ENCODE measurements at places on chromosomes 11 and 22. TPM values are rescaled to one million over a fixed set of nuclear protein-coding genes. Genes with fewer than 3 reads are reported as not detected.

DNA sequence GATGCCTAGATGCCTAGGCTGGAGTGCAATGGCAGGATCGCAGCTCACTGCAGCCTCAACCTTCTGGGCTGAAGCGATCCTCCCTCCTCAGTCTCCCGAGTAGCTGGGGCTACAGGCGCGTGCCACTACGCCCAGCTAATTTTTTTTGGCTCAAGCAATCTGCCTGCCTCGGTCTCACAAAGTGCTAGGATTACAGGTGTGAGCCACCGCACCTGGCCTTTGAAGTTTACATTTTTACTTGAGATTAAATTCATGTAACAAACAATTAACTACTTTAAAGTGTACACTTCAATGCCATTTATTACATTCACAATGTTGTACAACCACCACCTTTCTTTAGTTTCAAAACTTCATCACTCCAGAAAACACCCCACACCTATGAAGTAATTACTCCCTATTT is 3.5 kb upstream of the FOSL1 start:
- no peak for DNase-seq

The NXPE2 gene
- 24.9 TPM for total RNA-seq

DNA sequence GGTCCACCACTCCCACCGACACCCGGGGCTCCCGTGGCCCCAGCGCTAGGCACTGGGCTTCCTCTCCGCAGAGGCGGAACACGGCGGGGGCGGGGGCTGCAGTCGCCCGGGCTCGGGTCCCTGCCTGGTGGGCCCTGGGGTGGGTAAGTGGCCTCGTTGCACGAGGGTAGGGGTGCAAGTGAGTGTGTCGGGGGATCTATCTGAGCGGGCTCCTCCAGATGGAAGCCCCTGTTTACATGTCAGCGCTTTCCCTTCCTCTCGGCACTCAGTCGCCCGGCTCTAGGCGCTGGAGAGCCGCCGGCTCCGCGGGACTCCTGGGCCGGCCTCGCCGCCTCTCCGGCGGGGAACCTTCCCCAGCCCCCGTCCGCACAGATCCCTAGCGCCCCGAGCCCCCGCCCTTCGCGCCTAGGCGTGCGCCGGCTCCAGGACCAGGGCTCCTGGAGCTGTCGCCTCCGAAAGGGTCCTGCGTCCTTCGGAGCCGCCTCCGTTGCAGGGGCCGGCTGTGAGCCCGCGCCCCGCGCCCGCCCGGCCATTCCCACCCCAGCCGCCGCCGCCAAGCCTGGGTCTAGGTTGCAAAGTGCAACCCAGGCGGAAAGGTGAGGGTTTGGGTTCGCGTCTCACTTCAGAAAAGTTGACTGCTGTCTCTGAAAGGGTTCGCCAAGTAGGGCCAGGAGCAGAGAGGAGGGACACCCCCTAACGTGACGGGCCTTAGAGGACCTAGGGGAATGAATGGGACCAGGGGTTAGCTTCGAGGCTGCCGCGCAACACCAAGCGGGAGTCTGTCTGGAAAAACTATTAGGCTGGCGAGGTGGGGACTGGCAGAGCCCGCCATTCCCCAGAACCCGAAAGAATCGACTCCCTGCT is 978 bp downstream of the FLI1 start:
- DNase-seq, result no peak

GRCh38 chr11:128553662-128554362 is 33.5 kb downstream of the ETS1 start:
- DNase-seq, result no peak

The MYBPC3 gene
- 0.06 TPM for total RNA-seq
